ENCODE measurements at places on chromosomes 2 and 18. TPM values are rescaled to one million over a fixed set of nuclear protein-coding genes. Genes with fewer than 3 reads are reported as not detected.
A peak's percentile ranks its signal among the peaks of the same experiment; 100 is the strongest.

The GALNT5 gene
- total RNA-seq: 6.8 TPM

The RGPD4 gene
- total RNA-seq: not detected

The OSBPL6 gene
- 1.5 TPM for total RNA-seq

The GRB14 gene
- total RNA-seq: 10.1 TPM

The ZSCAN30 gene
- 14.1 TPM for total RNA-seq

The SERPINB3 gene
- not detected for total RNA-seq

The POTEC gene
- total RNA-seq: not detected

The SOS1 gene
- total RNA-seq: 49.7 TPM

DNA sequence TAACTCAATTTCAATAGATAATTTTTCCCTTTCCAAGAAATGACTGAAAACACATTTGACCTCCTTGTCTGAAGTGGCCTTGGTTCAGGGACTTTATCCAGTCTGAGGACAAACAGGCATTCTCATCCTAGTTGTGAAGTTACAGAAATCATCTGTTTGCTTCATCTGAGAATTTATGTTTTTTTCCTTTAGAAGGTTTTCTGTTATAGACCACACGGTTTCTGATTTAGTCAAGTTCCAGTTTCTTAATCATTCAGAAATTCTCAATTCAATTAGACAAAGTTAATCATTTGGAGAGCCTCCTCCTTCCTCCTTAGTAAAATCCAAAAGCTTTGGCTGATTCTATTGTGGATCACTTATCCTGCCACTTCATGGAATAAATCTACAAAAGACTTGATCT, 60.9 kb downstream of the ICOS start:
- no peak for DNase-seq

- DNase-seq: no peak
Observed at GRCh38 chr2:50902365-50902764, 129.6 kb downstream of the NRXN1 start.

- peak; percentile 60 for DNase-seq
Observed at GRCh38 chr2:133568172-133568571, at the start of gene NCKAP5. Gene NCKAP5, minus strand, starts transcription at chr2:133568463. Its CDS starts 50,937 bp downstream, at chr2:133517526.

DNA sequence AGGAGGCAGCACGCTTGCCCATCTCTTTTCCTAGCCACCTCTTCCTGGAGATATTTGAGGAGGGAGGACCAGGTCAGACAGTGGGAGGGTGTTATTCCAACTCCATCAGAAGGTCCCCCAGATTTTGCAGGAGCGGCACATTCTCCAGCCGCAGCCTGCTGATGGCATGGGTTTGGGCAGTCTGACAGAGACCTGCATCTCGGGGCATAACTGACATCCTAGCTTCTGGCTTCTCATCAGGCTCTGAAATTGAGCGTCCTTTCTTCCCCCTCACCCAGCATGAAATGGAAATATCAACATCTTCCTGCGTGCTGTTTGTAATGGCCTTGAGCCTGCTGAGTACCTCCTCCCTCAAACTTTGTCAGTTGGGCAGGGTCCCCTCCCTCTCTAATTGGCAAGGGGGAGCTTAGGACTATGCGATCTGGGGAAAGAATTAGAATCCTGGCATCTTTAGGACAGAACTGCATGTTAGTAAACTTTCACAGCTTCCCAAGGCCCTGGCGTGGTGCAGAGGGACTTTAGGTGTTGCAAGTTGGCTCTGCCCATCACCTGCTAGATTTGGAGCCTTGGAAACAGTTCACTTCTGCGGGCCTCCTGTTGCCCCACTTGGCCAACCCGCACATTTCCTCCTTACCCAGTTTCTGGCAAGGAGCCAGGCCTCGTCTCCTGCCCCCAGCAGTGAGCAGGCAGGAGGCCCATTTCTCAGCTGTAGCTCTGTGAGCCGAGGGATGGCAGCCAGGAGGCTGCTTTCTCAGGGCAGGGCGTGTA, 2.2 kb downstream of the ITM2C start:
- DNase-seq: no peak

DNA sequence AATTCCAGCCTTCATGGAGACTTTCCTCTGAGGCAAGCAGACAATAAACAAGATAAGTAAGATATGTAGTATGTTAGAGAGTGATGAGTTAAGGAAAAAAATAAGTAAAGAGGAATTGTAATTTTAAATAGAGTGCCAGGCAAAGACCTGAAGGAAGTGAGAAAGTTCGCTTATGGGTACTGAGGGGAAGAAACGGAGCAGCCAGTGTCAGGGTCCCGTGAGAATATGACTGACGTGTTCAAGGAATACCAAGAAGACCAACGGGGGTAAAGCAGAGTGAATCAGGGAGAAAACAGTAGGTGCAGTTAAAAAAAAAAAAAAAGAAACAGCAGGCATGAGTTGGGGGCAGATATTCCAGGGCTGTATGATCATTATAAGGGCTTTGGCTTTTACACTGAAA, 45.1 kb downstream of the ARHGEF33 start:
- no peak for DNase-seq

GRCh38 chr2:191699341-191699945, 21.5 kb downstream of the NABP1 start:
- DNase-seq: no peak

DNA sequence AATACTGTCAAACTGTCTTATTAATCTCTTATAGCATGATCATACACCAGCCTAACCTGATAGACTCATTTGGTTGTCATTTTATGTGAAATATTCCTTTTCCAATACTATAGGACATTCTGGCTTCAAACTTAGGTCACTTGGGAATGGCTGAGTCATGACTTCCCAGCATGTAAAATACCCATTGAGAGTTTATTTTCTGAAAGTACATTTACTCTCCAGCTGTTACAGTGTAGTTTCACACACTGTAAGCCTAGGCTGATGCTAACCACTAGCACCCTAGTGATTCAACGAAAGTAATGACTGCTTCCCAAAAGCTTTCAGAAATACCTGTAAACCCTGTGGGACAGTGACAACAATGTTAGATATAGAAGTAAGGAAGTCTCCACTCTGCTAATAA, 93.8 kb downstream of the FIGN start:
- DNase-seq: no peak

DNA sequence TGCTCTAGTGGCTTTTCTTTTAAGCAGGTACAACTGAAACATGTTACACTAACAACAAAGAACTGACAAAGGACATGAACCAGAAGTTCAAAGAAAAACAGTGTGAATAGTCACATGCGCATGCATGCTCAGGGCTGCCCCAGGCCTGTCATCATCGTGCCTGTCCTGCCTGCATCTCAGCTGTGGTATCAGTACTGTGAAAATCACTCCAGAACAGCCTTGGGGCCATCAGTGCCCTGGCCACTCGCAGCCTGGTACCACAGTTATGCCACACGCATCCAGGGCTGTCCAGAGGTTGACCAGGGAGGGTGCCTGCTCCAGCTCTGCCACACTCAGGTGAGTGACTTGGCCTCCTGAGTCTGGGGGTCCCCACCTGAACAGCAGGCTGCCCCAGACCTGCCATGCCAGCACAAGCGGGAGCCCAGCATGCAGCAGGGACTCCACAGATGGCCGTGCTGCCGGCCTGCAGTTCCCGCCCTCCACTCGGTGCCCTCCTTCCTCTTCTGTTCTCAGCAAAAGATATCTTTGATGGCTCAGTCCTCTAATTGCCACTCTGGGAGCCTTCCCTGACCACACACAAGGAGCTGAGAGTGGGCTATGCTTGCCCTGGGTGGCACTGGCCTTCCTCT, 12.3 kb downstream of the LIMS2 start:
- DNase-seq: no peak

- no peak for DNase-seq
Observed at GRCh38 chr2:130798472-130799218, 38.1 kb upstream of the ARHGEF4 start.

DNA sequence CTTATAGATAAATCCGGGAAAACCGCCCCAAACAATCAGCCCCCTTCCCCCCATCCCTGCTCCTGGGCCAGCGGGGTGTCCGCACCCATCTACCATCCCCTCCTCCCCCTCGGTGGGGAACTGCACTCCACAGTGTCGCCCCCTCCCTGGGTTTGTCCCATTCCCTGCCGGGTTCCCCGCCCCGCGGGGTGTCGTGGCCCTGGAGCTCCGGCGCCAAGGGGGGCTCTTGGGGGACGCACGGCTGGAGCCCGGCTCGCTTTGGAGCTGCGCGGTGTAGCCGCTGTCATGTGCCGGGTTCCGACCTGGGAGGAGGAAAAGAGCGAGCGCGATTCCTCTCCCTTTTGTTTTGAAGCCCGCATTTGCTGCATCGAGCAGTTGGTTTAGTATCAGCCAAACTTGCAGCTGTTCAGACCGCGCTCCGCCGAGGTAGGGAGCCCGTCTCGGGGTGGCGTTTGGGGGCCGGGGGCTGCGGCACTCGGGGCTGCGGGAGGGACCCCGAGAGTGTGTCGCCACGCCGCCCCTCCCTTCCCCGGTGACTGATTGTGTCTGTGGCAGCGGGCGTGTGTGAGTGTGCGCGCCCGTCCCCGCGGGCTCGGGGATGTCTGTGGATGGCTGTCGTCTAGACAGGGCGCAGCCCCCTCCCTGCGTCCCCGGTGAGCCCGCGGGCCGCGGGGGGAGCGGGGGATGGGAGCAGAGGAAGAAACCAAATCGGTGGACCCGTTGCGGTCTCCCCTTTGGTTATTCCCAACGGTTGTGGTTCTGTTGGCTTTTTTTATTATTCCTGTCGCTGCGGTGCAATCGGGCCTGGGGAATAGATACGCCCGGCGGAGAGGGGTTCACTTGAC, 797 bp downstream of the CTIF start:
- DNase-seq: peak; percentile 32

GRCh38 chr2:160275656-160276055, 75.6 kb upstream of the ITGB6 start:
- DNase-seq: no peak

- DNase-seq: no peak
Observed at GRCh38 chr2:101030866-101031554, 28.9 kb downstream of the RPL31 start.

DNA sequence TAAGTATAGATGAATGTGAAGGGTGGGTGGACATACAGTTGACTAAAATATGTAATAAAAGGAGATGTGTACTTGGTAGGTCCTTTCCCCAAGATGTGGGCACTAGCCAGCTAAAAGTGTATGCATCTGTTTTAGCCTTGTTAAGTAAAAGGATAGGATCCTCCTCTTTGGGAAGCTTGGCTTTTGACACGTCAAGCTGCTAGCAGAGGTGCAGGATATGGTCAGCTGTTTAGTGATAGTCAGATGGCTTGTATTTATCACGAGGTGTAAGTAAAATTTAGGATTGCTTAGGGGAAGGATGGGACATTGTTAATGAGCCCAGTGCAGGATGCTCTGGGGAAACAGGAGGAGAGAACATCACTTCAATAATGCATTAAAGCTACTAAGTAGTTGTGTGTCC, 1.5 kb downstream of the MFSD6 start:
- no peak for DNase-seq

- no peak for DNase-seq
Observed at GRCh38 chr2:120990451-120990871, 254.8 kb downstream of the GLI2 start.

Measured in Caco-2 (cell line).